NCI-H226 (cell line): ENCODE measurements at places on chromosomes 1 and 21.
A peak's percentile ranks its signal among the peaks of the same experiment; 100 is the strongest.

GRCh38 chr21:38807441-38807871, 1.7 kb downstream of the ETS2 start:
- DNase-seq: no peak

DNA sequence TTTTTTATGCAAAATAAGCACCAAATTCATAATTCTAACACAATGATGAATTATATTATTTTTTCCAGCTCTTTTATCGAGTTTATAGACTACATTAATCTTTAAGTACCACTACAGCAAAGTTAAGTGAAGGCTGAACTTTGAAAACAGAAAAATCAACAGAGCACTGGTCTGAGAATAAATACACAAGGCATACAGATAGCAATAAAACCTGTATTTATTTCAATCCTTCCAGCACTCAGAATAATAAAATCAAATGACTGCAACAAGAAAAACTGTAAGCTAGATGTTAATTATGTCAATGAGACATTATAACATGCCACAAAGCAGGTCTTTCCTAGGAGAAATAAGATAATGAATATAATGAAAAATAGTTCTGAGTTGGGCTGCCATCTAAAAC, 24.5 kb downstream of the NUCKS1 start:
- DNase-seq: no peak

GRCh38 chr1:54593571-54594160, 29.7 kb downstream of the FAM151A start:
- DNase-seq: no peak

DNA sequence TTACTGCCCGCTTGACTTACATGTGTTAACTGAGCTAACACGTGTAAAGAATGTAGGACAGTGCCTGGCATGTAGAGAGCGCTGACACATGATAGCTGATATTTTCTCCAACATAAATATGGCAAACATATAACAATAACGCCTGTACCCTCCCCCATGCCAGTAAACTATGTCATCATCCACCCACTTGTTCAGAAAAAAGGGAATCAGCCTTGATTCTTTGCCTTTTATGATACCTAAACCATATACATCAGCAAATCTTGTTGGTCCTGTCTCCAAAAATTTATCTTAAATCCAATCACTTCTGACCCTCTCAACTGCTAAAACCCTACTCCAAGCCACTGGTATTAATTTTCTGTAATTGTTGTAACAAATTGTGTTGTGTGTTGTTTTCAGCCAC, 1.1 kb upstream of the ZNF692 start:
- no peak for DNase-seq

GRCh38 chr1:20212685-20213331, 26.5 kb upstream of the PLA2G2C start:
- peak; percentile 72 for DNase-seq

GRCh38 chr1:44628962-44629756, 45.1 kb downstream of the TMEM53 start:
- peak; percentile 82 for DNase-seq

DNA sequence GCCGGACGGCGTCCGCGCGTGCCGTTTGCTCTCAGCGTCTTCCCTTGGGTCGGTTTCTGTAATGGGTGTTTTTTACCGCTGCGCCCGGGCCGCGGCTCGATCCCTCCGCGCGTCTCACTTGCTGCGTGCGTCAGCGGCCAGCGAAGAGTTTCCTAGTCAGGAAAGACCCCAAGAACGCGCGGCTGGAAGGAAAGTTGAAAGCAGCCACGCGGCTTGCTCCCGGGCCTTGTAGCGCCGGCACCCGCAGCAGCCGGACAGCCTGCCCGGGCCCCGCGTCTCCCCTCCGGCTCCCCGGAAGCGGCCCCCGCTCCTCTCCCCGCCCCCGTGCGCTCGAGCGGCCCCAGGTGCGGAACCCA, 159.8 kb downstream of the RUNX1 start:
- peak; percentile 60 for DNase-seq

DNA sequence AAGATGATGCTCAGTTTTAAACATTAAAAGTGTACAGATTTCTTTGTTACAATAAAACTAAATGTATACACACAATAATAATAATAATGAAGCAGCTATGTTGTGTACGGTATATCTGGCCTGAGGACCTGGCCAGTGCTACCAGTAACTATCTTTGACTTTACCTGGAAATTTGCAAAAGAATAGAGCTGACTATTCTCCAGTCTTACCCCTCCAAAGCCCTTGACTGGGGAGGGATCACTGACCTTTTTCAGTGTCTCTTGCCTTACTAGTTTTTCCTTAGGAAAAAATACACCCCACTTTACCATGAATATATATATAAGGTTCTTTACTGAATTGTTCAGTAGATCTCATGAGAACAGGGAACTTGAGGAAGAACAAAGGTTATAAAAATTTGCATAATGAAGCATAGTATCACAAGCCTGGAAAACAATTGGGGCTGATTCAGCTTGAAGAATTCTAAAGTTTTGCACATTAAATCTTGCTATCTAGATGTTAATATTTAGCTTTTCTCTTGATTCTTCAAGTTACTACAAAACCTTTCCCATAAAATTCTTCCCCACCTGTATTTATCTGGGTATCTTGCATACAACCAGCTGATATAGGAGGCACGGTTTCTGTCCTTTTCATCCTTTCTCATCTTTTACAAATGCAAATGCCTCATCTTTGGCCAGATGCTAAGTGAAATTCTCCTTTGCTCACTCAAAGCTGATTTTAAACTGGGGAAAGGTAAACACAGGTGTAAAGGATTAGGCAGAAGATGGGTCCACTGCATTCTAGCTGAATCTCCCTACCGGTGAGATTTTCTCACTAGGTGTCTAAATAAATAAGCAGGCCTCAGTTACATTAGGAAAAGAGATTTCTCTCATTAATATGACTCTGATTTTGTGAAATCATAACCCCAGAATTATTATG, 25.0 kb upstream of the SLAMF1 start:
- DNase-seq: no peak

DNA sequence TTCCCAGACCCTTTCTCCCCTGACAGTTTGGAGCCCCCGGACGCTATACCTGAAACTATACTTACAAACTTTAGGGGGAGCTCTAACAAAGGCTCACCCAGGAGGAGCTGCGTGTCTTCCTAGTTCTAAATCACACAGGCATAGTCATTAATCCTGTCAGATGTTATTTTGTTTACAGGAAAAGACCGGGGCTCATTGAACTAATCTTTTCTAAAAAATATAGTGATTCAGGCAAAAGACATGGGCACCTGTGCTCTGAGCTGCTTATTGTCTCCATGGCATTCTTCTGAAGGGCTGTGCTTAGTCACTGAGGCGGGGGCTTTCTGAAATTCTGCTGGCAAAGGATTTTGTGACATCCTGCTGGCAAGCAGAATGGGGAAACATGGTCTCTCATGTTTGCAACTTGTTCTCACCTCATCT, 1577.0 kb downstream of the NCAM2 start:
- DNase-seq: peak; percentile 3

DNA sequence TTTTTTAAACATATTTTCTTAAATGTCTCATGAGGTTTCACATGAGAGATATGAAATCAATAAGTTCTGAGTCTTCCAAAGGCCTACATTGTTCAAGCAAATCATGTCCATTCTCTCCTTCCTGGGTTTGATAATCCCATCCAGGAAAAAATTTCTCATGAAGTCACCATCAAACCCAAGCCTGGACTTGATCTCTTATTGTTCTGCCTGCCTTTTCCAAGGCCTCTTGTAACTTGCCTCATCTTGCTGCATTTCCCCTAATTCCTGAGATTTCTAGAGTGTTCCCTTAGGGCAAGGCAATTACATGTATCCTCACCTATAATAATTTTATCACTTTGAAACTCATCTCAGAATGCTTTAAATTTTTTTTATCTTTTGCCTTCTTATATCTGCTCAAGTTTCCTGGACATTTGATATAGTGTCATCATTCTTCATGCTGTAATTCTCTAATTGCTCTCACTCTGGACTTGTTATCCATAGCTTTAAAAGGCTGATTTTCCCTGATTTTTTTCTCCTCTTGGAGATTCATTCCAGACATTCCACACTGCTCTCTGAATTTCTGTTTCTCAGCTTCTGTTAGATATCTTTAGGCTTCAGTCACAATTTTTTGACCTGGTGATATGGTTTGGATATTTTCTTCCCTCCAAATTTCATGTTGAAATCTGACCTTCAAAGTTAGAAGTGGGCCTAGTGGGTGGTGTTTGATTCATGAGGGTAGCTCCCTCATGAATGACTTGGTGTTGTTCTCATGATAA, 126.4 kb downstream of the LRRC7 start:
- DNase-seq: peak; percentile 61

- no peak for DNase-seq
These were observed 20.0 kb upstream of the KCNH1 start for GRCh38 chr1:211153932-211154331.

DNA sequence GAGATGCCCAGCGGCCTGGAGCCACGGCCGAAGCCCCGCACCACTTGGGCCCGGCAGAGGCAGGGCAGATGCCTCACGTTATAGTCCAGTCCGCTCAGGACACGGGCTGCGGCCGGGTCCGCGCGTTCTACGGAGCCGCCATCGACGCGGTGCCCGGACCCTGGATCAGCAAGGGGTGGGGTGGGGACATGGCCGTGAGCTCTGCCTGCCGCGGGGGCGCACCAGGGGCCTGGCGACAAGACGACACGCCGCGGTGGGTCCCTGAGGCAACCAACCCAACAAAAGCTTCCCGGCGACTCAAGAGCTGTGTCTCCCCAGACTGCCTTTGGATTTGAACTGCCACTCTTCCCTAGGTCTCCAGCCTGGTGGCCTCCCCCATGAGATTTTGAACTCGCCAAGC, 211.4 kb upstream of the GREM2 start:
- no peak for DNase-seq

- no peak for DNase-seq
These were observed 54.7 kb downstream of the SLC66A1 start for GRCh38 chr1:19366599-19367536.

DNA sequence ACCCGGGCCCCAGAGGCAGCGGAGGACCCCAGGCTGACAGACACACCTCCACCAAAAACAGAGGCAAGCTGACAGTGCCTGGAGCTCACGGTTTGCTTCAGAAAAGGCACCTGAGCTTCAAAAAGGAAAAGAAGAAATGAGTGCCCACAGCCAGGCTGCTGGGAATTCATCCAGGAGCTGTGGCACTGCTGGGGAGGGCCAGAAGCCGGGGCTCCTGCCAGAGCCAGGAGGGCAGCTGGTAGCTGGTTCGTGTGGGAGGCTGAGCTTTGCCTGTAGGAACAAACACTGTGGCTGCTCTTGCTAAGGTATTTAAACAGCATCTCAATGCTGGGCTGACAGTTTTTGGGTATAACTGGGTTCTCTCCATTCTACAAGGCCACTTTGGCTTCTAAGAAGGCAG, 19.5 kb downstream of the KCNJ6 start:
- no peak for DNase-seq

GRCh38 chr1:218546314-218546713, 201.2 kb downstream of the TGFB2 start:
- DNase-seq: no peak

DNA sequence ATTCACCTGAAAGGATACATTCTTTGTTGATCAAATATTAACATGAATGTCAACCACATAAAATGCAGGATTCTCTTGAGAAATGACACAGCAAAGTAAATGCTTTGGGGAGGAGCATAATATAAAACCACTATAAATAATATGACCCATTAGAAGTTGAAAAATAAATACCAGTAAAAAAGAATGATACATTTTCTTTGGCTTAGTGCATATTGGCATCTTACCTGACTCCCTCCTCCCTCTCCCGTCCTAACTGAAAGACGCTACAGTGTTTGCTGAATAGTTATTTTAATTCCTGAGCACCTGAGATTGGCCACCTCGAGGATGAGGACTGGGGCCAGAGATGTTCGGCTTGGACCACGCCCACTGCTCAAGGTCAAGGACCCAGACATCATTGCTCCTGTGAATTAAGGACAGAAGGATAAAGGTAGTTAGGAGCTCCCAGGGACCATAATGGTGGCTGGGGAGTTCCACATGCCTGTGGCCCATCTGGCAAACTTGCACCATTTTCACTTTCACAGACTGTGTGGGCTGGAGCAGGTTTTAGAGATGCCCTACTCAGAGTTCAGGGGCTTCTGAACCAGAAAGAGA, 16.4 kb upstream of the CPLANE2 start:
- DNase-seq: no peak

DNA sequence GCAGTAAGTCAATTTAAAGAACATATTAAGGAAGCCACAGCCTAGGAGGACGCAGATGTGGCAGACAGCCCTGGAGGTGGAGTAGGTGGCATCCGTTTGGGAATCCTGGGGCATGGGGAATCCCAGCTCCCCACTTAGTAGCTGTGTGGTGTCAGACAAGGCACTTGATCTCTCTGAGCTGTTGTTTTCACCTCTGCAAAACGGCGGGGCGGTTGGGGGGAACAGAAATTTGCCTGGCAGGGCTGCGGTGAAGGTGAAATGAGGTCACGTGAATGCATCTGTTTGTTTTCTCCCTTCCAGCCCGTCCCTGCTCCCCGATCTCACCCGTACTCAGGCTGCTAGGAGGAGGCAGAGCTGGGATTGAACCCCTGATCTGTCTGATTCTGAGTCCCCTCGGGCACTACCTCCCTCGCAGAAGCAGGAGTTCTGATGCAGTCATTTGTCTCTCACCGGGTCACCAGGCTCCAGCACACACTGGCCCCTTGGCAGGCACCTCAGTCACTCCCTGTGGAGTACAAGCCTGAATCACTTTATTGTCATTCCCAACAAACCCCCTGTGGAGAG, 2.2 kb upstream of the LAPTM5 start:
- DNase-seq: no peak

GRCh38 chr1:225777058-225777582, 506 bp upstream of the SRP9 start:
- DNase-seq: no peak

DNA sequence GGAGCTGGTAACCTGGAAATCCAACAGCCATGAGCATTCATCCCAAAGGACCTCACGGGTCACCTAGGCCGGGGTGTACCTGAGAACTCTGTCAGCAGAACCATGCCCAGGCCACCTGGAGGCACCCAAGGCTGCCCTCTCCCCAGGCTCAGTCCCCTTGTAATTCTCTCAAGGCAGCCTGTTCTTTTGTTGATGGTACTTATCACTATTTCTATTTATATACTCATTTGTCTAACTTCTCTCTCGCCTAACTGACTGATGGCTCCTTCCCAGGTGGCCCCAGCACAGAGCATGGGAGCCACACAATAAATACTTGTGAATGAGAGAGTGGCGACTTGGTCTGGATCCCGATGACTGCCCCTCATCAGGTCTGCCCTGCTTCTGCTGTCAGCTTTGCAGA, 16.7 kb downstream of the CASP9 start:
- no peak for DNase-seq

GRCh38 chr1:153364766-153365666, 7.4 kb downstream of the S100A9 start:
- DNase-seq: no peak

DNA sequence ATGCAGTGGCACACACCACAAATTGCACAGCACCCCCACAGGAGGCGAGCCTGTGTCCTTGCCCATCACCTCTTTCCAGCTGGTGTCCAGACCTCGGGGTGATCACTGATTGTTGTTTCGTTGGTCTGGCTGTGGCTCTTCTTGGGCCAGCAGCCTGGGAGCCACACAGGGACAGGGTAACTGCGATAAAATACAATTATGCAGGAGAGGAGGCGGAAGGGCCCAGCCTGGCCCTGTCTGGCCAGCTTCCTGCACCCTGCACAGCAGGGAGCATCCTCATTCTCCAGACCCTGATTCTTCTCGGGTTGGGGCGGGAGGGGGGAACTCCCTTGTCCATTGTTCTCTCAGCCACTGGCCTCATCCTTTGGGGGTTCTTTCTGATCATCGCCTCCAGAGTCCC, 83.6 kb downstream of the ADARB1 start:
- no peak for DNase-seq
